T-helper 17 cell (primary cell): ENCODE measurements at places on chromosomes 11 and 22.

DNA sequence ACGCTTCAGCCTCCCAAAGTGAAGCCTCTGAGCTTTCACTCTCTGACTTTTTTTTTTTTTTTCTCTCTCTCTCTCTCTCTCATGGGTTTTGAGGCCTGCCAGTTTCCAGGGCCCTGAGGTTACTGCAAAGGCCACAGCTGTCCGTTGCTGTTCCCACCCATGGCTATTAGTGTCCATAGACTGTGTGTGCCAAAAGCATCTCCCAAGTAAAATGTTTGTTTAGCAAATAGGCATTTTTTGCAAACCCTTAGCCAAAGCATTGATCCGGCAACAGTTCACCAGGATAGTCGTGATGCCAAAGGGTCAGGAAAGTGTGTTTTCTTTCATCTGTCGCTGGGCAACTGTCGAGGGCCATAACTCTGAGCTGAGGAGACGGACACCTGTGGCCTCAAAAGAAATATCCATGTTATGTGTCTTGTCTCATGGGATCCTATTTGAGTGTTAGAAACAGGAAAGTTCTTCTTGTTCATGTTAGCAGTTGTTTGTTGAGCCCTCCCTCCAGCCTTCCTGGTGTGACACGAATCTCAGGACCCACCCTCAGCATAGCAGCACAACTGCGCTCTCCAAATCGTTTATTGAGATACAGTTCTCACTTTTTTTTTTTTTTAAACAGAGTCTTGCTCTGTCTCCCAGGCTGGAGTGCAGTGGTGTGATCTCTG, 18.4 kb downstream of the FADS2 start:
- no peak for DNase-seq

DNA sequence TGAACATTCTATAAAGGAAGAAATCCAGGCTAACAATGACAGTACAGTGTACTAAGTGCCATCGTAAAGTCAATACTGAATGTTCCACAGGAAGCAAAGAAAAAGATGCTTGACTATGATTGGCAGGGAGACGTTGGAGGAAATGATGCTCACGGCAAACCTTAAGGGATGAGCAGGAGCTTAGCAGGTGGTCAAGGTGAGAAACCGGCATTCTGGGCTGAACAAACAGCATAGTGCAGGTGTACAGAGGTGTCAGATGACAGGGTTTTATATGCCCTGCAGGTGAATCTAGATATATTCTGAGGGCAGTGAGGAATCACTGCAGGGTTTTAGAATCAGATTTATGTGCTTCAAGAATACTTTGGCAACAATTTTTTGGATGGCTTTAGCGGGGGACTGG, 85.3 kb upstream of the HEPHL1 start:
- no peak for DNase-seq

GRCh38 chr11:117195258-117195657, 3.9 kb upstream of the TAGLN start:
- DNase-seq: no peak

GRCh38 chr22:16961477-16962186, 46.4 kb downstream of the GAB4 start:
- DNase-seq: no peak

- no peak for DNase-seq
Observed at GRCh38 chr11:129308241-129308865, 67.3 kb upstream of the BARX2 start.

- DNase-seq: no peak
Observed at GRCh38 chr11:61904539-61905048, 12.8 kb downstream of the RAB3IL1 start.

DNA sequence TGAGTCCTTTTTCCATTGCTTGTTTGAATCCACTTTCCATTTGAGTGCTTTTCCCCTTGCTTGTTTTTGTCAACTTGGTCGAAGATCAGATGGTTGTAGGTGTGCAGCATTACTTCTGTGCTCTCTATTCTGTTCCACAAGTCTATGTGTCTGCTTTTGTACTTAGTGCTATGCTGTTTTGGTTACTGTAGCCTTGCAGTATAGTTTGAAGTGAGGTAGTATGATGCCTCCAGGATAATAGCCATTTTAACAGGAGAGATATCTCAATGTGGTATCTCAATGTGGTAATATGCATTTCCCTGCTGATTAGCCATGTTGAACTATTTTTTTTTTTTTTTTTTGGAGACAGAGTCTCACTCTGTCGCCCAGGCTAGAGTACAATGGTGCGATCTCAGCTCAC, 16.7 kb downstream of the ACRV1 start:
- DNase-seq: no peak

DNA sequence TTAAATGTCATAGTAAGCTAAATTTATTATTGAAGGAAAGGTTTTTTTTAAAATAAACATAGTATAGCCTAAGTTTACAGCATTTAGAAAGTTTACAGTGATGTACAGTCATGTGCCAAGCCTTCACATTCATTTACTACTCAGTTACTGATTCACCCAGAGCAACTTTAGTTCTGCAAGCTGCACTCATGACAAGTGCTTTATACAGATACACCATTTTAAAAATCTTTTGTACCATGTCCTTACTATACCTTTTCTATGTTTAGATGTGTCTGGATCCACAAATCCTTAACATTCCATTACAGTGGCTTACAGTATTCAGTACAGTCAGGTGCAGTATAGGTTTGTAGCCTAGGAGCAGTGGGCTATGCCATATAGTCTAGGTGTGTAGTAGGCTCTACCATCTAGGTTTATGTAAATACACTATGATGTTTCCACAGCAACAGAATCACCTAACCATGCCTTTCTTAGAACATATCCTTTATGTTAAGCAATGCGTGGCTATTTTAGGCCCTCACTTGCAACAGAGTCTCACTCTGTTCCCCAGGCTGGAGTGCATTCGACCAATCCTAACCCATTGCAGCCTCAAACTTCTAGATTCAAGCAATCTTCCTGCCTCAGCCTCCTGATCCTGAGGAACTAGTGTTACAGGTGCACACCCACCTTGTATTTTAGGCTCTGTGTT, 79.5 kb upstream of the SLC25A18 start:
- DNase-seq: no peak

- no peak for DNase-seq
Observed at GRCh38 chr11:79428406-79428805, 12.4 kb downstream of the TENM4 start.

DNA sequence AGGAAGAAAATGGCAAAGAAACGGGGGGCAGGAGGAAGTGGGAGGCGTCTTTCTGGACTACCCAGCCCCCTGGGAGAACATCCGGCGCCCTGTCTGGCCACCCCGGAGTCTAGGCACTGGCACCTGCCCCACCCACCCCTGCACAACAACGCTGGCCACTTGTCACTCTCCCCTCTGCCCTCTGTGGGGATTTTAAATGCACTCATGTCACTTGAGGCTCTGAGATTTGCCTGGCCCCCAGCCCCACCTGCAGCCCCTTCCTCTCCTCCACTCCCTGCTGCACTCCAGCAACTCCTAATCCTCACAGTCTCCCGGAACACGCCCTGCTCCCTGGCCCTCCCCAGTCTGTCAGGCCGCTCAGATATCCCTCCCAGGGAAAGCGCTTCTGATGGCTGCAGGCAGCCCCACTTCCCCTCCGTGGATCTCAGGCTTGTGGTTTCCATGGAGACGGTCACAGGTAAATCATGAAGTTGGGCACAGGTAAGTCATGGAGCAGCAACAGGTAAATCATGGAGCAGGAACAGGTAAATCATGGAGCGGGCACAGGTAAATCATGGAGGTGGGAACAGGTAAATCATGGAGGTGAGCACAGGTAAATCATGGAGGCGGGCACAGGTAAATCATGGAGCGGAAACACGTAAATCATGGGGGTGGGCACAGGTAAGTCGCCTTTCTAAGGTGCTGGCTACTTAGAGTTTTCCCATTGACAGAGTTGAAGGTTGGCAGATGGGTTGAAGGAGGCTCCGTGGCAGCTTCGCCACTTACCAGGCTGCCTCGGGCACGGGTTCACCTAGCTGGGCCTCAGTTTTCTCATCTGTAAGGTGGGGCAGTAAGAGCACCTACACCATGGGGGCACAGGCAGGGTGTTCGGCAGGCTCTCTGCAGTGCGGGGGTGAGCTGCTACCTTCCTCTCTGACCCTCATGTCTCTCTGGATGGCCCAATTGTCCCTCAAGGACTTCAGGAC, 79.0 kb upstream of the SHISAL1 start:
- DNase-seq: no peak
